H4 (cell line): ENCODE measurements at places on chromosomes 1 and 21. TPM values are rescaled to one million over a fixed set of nuclear protein-coding genes. Genes with fewer than 3 reads are reported as not detected.

DNA sequence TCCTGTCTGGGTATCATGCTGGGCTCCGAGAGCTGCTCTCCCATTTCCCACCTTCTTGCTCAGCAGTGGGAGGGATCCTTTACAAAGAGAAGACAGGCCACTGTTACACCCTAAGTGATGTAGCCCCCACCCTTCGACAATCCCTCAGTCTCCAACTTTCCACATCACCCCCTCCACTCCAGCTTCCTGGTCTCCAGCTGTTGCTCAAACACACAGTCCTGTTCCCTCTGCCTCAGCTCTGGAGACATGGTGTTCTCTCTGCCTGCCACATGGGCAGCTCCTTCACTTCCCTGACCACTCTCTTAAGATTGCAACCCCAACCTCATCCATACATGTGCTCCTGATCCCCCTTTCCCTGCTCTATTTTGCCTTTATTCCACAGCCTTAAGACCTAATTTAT is 37.7 kb downstream of the SLC30A1 start:
- no peak for DNase-seq

- no peak for DNase-seq
These were observed 561.6 kb downstream of the PLA2G4A start for GRCh38 chr1:187390215-187390818.

- no peak for DNase-seq
These were observed 91.7 kb upstream of the CD34 start for GRCh38 chr1:208002672-208003071.

CYB5RL gene
- 5.5 and 6.7 TPM in 2 replicates for total RNA-seq

GRCh38 chr1:27233667-27234048 is 774 bp upstream of the WDTC1 start:
- DNase-seq, result no peak

DNA sequence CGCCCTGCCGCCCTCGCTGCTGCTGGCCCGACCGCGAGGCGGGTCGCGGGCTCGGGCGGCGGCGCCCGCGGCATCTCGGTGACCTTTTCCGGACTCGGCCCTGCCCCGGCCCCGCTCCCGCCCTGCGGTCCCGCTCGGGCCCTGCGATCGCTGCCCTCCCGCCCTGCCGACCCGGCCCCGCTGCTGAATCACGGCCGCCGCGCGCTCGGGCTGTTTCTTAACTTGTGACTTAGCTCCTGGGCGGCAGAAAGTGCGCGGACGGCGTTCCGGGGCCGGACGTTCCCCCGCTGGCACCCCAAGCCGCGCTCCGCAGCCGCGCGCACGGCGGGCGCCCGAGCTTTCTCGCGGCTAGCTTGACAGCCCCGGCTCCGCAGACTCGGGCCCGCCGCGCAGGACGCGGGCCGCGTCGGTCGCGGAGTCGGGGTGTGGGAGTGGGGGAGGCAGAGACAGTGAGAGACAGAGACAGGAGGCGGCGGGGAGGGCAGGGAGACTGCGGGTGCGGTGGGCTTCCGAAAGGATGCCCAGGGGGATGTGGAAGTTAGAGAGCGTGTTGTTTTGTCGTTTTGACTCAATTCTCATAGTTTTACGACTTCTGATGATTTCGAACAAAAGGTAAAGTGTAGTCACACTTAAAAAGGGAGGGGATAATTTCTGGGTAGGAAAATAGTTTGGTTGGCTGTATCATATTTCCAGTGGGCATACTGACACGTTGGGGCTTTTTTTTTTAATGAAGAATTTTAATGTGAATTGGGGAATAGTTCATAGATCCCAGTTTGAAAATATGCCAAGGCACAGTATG is 49.8 kb downstream of the PRDM2 start:
- DNase-seq, result no peak

LCE1D gene
- not detected in 2 replicates for total RNA-seq

DNA sequence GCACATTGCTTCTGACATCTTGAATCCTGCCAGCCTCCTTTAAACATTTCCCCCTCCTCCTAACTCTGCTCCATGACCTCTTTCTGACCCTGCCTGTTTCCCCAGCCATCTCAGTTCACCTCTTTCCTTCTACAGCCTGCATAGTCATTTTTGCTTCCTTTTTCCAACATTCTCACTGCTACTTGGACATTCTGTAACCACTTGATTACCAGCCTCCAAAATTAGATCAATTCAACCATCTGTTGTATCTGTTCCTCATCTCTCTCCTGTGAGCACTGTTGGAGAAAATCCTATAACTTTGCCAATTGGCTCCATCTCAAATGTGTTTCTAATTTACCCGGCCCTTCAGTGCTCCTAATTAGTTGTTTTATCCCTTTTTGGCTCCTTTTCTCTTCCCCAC is 27.5 kb upstream of the GPR88 start:
- DNase-seq, result no peak

GRCh38 chr1:36533897-36534296 is 51.2 kb upstream of the CSF3R start:
- no peak for DNase-seq

- no peak for DNase-seq
These were observed 1.4 kb downstream of the RGS8 start for GRCh38 chr1:182682898-182683501.

ANXA9 gene
- total RNA-seq, result 0.04 and 0.23 TPM in 2 replicates

ITLN2 gene
- total RNA-seq, result not detected in 2 replicates
